ENCODE measurements at places on chromosomes 12 and 14.

DNA sequence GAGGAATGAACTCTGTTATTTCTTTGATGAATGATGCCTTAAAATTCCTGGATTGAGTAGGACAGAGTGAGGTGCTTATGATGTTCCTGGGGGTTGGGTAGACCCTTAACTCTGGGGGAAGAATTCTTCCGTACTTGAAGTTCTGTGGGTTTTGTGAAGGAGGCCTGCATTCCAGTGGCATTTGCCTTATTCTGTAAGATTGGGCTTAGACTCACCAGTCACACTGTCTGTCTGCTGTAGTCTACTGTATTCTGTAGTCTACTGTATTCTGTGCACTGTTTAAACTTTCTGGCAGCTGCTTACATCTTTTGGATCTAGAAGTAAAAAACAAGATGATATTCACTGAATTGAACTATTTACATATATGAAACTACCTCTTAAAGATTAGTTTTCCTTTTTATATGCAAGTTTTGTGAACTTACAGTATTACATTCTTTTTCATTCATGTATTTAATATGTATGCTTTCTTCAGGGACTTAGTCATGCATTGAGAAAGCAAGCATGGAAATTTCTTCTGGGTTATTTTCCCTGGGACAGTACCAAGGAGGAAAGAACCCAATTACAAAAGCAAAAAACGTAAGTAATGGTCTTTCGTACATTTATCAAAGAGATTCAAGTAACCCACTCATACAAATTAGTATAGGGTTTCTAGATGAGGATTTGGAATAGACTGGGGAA is 42.3 kb upstream of the TPH2 start:
- no peak for DNase-seq

- DNase-seq = no peak
These were observed 205.0 kb upstream of the DCN start for GRCh38 chr12:91387461-91388134.

DNA sequence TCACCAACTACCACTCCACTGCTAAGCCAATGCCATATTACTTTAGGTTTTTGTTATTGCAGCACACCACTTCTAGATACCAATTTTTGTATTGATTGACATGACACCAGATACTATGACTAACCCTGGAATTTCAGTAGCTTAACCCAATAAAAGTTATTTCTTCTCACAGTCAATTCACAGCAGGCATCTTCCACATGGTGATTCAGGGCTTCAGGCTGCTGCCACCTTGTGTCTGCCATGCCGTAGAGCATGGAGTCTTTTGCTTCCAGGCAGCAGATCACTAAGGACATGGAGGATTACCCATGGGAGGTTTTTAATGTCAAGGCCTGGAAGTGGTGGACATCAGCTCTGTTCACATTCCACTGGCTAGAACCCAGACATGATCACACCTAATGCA is 56.4 kb upstream of the LTA4H start:
- DNase-seq = no peak

DNA sequence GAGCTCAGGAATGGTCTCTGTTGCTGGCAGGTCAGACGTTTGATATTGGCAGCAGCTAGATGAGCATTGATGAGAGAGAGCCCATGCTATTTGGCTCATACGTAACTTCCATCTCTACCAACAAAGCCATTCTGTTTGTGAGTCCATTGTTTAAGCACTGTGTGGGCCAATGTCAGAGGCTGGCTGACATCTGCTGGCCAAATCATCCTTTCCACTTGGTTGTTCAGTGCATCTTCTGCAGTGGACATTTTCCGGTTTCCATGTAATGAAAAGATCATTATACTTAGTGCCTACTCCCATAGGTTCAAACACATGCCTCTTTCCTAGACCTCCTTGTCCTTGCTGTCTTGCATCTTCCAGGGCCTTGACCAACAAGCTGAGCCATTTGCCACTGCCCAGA is 59.2 kb downstream of the IFT81 start:
- DNase-seq = no peak

- DNase-seq = peak; percentile 88
These were observed at the start of gene TCTN2 for GRCh38 chr12:123670882-123671728. Gene TCTN2, plus strand, starts transcription at chr12:123671113. Its CDS starts 128 bp downstream, at chr12:123671241.

All from NT2/D1 (cell line).